Stimulated activated CD8-positive, alpha-beta memory T cell treated with anti-CD3 and anti-CD28 coated beads, Interleukin-12 subunit alpha, Interleukin-12 subunit beta, amount 100 ng/mL, for 1 hour (primary cell): ENCODE measurements at places on chromosomes 4 and X.
A peak's percentile ranks its signal among the peaks of the same experiment; 100 is the strongest.

DNA sequence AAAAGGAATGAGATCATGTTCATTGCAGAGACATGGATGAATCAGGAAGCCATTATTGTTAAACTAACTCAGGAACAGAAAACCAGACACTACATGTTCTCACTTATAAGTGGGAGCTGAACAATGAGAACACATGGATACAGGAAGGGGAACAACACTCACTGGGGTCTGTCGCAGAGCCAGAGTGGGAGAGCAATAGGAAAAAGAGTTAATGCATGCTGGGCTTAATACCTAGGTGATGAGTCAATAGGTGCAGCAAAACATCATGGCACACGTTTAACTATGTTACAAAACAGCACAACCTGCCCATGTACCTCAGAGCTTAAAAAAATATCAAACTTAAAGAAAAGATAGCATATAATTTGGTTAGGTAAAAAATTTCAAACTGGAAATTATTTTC lies 281.4 kb downstream of the PABPC4L start:
- DNase-seq: no peak

DNA sequence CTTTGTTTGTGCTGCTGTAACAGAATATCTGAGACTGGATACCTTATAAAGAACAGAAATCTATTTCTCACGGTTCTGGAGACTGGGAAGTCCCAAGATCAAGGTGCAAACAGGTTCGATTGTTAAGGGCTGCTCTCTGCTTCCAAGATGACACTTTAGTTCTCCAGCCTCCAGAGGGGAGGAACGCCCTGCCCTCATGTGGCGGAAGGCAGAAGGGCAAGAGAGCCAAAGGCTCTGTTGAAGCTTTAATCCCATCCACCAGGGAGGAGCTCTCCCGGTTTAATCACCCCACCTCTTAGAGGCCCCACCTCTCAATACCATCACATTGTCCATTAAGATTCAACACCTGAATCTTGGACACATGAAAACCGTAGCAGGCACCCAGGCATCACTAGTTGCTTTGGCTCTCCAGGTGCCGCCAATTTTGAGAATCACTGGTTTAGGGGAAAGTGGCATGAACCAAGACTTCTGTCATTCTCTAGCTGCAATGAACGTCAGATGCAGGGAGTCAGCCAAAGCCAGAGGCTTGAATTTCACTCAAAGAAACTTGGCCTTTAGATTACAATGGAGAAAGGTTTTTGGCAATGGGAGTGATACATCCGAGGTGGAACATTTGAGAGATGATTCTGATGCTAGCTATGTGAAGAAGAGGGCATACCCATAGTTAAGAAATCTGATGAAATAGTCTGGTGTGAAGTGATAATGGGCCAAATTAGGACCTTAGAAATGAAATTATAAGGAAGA lies 15.7 kb downstream of the FHL1 start:
- DNase-seq: no peak

DNA sequence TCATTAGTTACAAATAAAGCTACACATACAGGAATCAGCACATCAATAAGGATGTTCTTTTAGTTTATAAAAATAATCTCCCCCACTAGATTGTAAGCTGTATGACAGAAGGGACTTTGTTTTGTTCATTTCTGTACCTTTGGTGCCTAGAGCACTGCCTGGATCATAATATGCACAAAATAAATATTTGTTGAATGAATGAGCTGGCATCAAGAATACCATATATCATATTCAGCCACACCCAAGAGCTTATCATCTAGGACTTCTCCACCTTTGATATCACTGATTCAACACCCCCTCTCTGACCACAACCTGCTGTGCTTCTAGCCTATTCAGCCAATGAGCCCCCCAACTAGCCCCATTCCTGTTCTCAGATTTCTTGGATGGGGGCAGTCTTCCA lies 10.6 kb downstream of the SYTL4 start:
- DNase-seq: no peak

GRCh38 chr4:6425336-6425735 lies 47.1 kb downstream of the PPP2R2C start:
- DNase-seq: no peak

GRCh38 chr4:2105559-2105958 lies 46.4 kb downstream of the NAT8L start:
- DNase-seq: no peak

GRCh38 chr4:174828845-174829701 lies at the start of gene GLRA3:
GLRA3 (minus strand) TSS chr4:174829247; CDS start chr4:174828811, 436 bp downstream.
- no peak for DNase-seq

DNA sequence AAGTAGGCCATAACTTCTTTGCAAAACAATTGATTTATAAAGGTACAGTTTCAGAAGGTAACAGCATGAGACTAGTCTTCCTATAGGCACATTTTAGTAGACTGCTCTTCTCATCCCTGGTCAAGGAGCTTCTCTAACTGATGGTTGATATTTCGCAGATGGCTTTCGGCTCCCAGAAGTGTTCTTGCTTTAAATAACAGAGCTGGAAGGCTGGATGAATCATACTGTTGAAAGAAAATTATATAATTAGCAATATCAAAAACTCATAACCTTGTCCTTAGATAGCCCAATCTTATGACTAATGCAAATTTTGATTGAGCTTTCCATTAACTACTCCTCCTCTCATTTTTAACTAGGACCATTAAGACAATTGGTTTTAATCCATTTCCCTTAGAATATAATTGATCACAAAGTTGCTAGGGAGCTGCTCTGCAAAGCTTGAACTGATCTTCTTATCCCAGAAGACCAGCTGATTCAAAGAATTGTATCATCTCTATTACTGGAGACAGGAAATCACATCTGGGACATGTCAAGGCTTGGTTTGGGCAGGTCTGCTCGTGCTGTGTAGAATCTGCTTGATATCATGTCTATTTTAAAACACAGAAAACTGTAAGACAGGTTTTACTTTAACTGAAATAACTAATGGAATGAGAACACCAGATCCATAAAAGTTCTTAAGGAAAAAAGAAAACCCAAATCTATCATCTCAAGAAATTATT lies 38.6 kb downstream of the CENPU start:
- no peak for DNase-seq

DNA sequence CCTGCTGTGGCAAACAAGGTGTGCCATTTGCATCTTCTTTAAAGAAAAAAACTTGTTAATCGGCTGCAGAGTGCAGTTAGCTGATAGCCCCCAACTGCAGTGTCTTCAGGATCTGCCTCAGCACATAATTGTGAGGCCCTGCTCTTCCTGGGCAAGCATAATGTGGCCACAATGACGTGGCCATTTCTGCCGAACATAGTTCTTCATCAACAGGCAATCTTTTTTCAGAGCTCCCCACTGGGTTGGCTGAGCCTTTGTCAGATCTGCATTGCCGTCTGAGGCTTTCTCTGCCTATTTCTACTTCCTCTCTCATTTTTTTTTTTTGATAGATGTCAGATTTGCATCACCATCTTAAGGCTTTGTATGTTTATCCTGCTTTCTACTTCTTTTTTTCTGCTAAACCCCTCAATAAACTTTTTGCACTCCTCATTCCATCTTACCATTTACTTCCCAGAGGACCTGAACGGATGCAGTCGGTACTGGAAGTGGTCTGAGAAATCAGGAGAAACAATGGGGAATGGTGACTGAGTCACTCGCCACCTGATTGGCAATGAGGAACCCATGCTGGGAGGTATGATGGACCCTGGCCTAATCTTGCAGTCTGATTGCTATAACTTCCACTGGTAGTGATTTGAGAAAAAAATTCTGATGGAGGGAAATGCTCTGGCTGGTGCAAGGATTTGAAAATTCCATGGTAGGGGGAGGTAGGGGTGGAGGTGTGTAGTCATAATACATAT lies 21.2 kb upstream of the TAB3 start:
- no peak for DNase-seq

- no peak for DNase-seq
Observed at GRCh38 chr4:144350706-144351105, 210.2 kb upstream of the GYPA start.

GRCh38 chr4:121108557-121108956 lies 36.2 kb upstream of the NDNF start:
- DNase-seq: no peak

- no peak for DNase-seq
Observed at GRCh38 chr4:145870155-145871020, 68.2 kb downstream of the ZNF827 start.

- no peak for DNase-seq
Observed at GRCh38 chr4:151484396-151485102, 75.6 kb downstream of the FHIP1A start.

GRCh38 chr4:89489338-89489771 lies 181.8 kb upstream of the GPRIN3 start:
- DNase-seq: no peak

DNA sequence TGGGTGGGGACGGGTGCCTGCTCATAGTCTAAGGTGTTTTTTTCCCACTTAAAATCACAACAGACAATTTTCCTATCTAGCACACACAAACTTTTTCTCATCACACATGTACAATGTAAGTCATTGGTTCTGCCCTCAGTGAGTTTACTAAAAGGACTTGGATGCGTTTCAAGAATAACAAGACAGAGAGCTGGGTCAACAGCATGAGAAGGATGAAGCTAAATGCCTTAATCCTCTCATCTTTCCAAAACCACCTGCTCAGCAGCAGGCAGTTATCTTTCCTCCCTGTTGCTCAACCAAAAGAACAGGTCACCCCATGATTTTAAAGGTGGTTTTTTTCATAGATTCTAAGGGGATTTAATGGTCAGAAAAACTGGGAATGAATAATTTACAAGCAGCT lies 40.1 kb downstream of the OFD1 start:
- no peak for DNase-seq

- DNase-seq: no peak
Observed at GRCh38 chr4:139175646-139176301, 1.2 kb downstream of the ELF2 start.

DNA sequence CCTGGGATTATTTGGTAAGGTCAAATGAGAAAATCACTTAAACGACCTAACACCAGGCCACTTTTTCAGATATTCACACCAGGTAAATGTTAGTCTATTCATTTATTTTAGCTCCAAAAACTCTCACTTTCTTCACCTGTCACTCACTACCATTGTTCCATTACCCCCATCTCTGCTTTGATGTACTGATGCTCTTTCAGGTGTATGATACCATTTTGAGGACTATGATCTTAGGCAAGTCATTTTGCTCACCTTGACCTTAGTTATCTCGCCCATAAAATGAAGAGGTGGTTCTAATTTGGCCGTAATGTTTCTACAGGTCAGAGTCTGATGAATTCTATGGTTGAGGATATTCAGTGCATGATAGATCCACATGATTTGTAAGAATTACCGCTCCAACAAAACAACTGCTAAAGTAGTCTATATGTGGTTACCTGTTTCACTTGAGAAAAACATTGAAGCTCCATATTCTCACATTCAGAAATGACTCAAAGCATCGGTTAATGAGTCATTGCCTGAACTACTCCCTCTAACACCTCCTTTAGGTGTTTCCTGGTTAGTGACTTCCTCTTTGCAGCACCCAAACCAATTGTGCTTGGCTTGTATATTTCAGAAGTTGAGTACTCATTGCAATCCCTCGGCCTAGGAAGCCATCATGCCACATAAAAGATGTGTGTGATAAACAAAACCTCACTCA lies 4.5 kb downstream of the DTHD1 start:
- no peak for DNase-seq

GRCh38 chr4:116839826-116840225 lies 245.6 kb downstream of the TRAM1L1 start:
- DNase-seq: no peak

- DNase-seq: no peak
Observed at GRCh38 chr4:91330555-91331137, 973.1 kb upstream of the GRID2 start.

- DNase-seq: no peak
Observed at GRCh38 chrX:11944501-11944900, 186.5 kb downstream of the MSL3 start.

- DNase-seq: no peak
Observed at GRCh38 chrX:131746491-131746968, 202.7 kb downstream of the OR13H1 start.

- no peak for DNase-seq
Observed at GRCh38 chrX:134375691-134376090, 84.3 kb upstream of the HPRT1 start.

DNA sequence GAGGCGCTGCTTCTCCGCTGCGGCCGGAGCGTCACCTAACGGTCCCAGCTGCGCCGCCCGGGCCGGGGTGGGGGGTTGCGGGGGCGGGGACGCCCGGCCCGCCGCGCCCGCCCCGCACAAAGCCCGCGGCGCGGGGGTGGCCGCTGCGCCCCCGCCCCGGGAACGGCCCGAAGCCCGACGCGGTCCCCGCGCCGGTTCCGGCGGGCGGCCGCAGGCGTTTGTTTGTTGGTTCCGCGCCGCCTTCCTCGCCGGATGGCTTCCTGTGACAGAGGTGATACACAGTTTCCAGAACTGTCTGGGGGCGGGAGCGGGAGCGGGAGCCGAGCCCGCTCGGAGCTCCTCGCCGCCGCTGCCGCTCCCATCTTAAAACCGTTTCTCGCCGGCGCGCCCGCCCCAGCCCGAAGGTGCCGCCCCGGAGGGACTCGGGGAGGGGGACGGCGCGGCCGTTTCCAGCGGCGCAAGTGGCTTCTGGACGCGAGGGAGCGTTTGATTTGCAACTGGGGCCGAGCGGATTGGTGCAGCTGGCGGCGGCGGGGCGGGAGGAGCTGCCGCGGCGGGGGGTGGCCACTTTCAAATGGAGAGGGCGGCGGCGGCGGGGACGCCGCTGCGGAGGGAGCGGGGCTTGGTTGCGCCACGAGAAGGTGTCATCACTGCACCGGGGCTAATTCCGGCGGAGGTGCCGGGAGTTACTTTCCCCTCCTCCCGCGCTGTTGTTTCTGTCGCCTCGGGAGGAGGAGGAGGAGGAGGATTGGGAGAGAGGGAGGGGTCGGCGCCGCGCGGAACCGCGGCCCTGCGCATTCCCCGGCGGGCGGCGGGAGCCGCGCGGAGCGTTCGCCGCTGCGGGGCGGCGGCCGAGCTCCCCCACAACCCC lies 2.3 kb downstream of the JADE1 start:
- DNase-seq: peak; percentile 64

DNA sequence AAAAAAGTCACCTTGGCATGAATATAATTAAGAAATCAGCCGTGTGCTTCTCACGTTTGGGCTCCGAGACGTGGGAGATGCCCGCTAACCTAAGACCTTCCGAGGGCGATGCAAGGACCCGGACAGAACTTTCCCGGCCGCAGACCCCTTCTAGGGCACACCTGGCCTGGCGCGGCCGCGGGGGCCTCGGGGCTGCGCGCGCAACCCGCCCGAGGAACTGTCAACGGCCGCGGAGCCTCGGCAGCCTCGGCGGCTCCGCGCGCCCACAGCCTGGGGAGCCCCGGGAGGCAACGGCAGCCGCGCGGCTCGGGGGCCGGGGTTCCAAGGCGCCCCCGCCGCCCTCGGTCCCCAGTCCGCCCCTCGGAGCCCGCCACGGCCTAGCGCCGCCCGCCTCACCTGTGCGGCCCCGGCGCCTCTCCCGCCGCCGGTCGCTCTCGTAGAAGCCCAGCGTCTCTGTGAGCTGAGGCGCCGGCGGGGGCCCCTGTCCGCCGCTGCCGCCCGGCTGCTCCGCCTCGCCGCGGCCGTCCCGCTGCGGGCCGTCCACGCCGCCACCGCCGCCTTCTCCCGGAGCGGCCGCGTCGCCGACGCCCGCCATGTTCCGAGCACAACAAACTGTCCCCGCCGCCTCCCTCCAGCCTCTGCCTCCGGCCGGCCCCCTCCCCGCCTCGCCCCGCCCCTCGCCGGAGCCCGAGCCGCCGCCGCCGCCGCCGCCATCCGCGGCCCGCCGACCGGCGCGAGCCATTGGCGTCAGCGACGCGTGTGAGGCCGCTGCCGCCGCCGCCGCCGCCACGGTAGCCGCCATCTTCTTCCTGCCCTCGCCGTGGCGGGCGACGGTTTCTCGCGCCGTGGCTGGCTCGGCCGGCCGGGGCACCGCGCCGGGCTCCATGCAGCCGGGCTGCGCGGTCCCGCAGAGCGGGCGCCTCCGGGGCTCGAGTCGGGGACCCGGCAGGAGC lies at the start of gene TAPT1:
TAPT1 (minus strand) TSS at position 609 of the 953 bp plus-strand sequence; CDS start at position 595, 14 bp downstream.
- DNase-seq: peak; percentile 57

GRCh38 chrX:102599951-102600579 lies 750 bp downstream of the ARMCX5 start:
- no peak for DNase-seq
